Stimulated activated CD4-positive, alpha-beta T cell treated with anti-CD3 and anti-CD28 coated beads, TNF-alpha, amount 100 ng/mL, for 48 hours (primary cell): ENCODE measurements at places on chromosomes 11 and 22.

DNA sequence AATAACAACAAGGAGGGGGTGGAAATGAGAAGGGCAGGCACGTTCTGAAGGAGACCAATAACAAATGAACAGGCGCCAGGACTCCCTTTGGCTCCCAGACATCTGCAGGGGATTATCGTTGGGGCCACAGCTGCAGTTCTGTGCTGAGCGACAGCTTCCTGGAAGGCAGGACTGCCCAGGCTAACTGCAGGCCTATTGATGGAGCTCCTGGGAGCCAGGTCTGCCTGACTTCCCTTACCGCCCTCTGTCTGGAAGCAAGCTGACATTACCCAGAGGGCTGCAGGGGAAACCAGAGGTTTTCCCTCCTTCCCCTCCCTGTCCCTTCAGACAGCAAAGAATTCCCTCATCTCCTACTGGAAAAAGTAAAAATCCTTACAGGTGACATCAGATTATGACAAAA, 5.0 kb downstream of the DRD2 start:
- no peak for DNase-seq

DNA sequence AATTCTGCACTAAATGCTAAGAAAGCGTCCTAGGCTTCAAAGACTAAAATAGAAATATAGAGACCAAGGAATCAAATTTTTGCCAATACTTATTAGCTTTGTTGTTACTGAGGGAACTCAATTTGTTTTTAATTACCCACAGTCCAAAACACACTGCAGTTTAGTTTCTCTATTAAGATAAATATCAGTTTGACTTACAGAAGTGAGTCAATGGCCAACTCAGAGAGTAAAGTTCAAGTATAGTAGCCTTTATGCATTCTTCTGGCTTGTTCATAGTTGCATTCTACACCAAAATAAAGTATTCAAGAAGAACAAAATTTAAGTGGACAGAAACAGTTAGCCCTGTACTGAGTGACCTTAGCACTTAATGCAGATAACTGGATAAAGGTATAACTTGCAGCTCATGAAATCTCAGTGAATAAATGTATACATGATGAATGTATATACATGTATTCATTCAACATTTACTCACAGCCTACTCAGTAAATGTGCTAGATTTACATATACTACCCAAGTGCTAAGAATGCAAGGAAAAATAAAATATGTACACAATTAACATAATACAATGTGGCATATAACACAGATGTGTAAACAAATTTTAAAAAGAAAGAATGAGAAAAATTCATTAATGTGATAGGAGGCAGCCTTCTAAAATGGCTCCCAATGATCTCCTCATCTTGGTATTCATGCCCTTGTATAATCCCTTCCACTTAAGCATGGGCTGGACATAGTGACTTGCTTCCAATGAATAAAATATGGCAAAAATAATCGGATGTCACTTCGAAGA, 9.7 kb upstream of the RNF141 start:
- DNase-seq, result no peak

DNA sequence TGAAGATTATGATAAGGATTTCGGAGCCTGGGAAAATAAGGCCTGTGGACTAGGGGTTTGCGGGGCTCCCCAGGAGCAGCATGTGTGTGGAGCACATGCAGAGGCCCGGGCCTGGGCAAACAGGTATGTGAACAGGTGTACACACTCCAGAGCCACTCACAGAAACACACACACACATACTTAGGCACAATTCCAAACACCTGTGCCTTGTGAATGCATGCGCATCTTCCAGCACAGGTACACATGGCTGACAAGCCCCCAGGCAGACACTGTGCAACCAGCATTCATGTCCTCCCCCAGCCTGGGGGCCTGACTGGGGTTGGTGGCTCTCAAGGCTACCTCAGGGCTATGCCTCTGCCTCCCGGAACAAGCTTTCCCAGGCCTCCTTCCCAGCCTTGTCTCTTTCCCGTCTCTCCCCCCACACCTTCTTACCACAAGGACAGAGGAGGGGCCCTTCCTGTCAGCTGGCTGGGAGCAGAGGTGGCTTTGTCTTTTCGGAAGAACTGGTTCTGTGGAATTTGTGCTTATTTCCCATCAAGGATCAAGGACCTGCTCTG, 2.6 kb upstream of the P2RY6 start:
- no peak for DNase-seq

DNA sequence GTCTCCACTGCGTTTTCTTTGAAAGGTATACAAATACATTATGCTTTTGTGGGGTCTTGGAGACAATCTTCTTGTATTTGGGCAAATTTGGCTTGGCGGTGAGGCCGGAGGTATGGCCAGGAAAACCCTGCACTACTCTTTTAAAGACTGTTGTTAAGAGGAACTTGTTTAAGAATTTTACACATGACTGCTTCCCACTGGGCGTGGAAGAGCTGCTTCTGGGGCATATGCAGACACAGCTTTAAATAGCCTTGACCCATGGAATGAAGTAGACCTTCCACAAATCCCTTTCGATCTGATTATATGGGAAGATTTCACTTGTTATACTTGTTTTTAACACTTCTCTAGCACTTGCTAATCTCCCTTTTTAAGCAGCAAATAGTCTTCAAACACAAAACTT, 453.6 kb downstream of the MN1 start:
- DNase-seq, result no peak

GRCh38 chr22:29641700-29642330, 38.4 kb downstream of the NF2 start:
- DNase-seq, result no peak
